ENCODE measurements at places on chromosomes 6 and 20.

- DNase-seq = no peak
These were observed 129.4 kb upstream of the AFDN start for GRCh38 chr6:167697316-167697715.

DNA sequence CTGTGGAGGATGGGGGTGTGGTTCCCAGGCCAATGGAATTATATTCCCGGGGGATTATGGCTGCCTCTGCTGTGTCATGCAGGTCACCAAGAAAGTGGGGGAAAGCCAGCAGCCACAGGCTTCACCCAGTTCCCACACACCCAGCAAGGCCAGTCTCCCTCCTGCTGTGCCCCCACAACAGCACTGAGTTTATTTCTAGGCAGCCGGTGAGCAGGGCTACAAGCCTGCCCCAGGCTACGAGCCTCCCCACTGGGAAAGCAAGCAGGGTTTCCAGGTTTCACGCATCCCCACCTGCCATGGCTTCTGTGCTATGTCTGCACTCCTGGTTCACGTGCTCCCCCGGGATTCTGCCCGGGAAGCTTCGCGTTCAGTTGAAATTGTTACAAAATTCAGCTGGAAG, 72.6 kb downstream of the ERMARD start:
- no peak for DNase-seq

DNA sequence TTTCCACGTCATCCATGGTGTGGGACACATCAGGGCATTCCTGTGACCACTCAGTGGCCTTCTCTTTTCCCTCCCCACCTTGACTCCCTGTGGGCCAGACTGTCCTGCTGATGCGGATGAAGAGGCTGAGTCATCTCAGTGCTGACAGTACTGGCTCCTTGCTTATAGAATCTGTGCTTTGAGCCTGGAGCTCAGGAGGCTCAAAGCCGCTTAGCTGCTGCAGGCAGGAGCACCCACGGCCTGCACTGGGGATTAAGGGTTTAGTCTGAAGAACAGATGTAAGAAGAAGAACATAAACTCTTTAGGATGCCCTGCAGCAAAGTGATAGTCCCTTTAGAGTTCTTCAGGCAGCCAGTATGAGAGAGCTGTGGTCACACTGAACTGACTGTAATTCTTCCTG, 642.0 kb upstream of the CHD6 start:
- DNase-seq = no peak

- no peak for DNase-seq
These were observed 14.7 kb downstream of the UCKL1 start for GRCh38 chr20:63941282-63942081.

- DNase-seq = no peak
These were observed 11.9 kb downstream of the FAM8A1 start for GRCh38 chr6:17612048-17612447.

GRCh38 chr6:41371992-41372831, 36.8 kb downstream of the NCR2 start:
- DNase-seq = no peak

DNA sequence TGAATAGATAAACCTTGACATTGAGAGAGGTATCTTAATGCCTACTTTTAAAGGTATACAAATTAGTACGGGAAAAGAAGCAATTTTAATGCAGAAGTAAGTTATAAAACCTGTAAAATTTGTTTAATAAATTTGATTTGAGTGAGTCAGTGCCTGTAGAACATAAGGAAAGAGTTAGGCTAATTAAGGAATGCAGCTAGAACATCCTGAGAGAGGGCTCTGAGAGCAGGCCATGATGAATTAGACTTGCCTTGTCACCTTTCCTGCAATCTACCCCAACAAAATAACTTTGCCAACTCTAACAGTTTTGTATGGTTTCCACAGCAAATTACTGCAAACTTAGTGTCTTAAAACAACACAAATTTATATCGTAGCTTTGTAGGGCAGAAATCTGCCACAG, 700.8 kb downstream of the RFPL4B start:
- no peak for DNase-seq

- no peak for DNase-seq
These were observed 47.7 kb upstream of the FNDC1 start for GRCh38 chr6:159121486-159121885.

GRCh38 chr6:138539876-138540275, 40.6 kb upstream of the NHSL1 start:
- DNase-seq = no peak

DNA sequence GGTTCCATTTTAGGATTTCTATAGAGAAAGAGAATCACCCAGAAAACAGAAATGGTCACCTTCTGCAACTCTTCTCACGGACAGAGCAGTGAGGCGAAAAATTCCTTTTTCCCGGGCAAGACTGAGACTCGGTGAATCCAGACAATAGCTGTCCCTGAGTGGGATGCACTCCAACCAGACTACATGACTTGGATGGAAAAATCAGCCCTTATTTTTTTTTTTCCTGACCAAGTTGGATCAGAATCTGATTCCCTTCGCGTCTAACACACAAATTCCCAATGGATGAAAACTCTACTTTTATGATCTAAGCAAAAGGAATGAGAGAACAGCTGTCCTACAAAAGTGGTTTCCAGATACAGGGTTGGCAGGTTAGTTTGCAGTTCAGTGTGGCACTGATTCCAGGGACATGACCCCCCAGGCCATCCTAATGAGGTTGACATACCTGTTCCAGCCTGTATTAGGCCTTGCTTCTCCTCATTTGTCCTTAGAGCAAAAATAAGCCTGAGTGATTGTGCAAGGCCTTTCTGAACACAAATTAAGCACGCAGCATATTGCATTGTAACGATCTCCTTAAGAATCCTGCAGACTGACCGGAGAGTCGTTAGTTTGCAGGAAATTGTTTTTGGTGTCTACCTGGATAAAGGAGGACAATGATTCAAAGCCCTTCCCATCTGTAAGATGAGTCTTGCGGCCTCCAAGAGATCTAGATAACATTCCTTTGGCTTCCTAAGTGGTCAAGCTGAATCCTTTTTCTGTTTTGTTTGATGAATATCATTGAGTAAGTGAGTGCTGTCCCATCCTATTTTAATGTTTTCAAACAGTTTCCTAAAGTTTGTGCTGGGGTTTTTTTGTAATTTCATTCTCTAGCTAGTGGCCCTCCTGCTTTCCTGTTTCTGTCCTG, 1.5 kb upstream of the NEDD9 start:
- no peak for DNase-seq

- no peak for DNase-seq
These were observed 49.8 kb upstream of the NEDD9 start for GRCh38 chr6:11282245-11282644.

DNA sequence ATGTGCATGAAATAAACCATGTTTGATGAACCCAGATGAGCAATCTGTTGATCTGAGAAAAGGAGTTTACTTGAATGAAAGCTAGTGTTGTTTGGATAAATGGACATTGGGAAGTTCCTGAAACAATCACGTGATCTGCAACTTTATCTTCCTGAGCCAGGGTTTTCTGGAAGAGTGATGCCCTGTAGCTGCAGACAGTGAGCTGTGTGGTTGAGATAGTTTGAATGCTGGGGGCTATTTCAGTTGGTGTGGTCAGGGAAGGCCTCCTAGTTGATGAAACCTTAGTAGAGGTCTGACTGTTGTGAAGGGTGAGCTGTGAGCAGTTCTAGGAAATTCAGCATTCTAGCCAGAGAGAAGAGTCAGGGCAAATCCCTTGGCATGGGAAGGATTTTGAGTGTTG, 643.7 kb downstream of the UTRN start:
- no peak for DNase-seq

GRCh38 chr20:47663354-47664067, 121.8 kb downstream of the SULF2 start:
- DNase-seq = peak; percentile 42

- DNase-seq = no peak
These were observed 32.1 kb downstream of the MYT1 start for GRCh38 chr20:64196309-64196708.

GRCh38 chr20:11686195-11686594, 231.5 kb upstream of the BTBD3 start:
- no peak for DNase-seq

GRCh38 chr20:13022401-13023155, 13.8 kb downstream of the SPTLC3 start:
- no peak for DNase-seq

DNA sequence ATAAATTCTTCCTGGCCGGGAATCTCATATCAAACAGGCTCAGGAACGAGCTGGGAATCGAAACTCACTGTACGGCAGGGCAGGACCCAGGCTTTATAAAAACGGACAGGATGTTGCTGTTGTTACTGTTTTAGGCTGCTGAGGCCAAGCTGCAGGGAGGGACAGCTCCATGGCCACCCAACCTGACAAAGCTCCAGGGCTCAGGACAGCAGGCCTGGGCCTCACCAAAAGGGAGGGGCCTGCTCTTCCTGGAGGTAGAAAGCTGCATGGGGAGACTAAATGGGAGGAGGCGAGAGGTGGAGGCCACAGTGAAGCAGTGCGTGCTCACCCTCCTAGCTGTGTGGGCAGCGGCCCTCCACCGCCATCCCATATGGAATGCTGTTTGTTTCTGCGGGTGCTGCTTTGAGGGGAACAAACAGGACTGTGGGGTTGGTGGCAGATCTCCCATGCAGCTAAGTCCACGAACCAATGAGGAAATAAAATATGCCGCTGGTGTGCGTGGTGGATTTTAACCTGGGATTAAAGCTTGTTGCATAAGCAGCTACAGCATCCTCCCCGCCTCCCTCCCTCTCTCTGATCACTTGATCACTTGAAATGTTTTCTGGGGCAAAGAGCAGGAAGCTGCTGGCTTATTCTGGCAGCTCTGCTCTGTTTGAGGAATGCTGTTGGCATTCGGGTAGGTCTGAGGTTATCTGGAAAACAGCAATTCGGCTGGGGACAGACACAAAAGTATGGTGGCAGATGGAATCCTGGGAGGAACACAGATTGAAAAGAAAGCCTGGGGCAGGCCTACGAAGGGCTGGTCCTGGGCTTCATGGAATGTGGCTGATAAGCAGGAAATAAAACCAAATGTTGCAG, 2.4 kb upstream of the ZMYND8 start:
- no peak for DNase-seq

DNA sequence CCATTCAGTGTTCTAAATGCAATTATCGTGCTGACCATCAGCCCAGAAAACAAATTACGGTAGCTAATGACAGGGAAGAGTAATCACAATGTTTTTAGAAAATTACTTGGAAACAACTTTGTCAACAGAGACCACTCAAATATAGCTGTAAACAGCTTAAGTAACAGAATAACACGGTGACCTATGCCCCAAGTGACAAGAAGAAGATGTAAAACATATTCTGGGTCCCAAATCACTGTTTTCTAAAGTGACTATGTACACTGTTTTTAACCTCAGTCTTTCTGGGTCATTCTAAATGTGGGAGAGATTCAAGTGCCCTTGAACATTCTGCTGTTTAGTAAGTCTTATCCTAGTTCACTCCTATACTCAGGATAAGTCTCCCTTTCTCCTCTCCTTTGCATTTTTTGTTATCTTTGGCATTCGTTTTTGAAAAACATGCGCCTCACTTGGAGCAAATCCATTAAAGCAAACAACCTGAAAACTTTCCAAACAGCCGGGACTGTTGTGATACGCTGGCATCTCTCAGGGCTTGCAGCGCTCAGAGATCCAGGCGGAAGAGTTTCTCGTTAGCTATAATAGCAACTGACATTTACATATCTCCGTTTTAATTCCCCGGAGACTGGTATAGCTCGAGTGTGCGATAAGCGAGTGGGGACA, 114.5 kb upstream of the SOX4 start:
- no peak for DNase-seq

- peak; percentile 45 for DNase-seq
These were observed 7.3 kb downstream of the DNTTIP1 start for GRCh38 chr20:45798935-45799642.

All from stimulated activated CD8-positive, alpha-beta memory T cell treated with anti-CD3 and anti-CD28 coated beads, Interleukin-15, amount 100 ng/mL, for 4 hours (primary cell).